ENCODE measurements at places on chromosomes 1 and 21.

DNA sequence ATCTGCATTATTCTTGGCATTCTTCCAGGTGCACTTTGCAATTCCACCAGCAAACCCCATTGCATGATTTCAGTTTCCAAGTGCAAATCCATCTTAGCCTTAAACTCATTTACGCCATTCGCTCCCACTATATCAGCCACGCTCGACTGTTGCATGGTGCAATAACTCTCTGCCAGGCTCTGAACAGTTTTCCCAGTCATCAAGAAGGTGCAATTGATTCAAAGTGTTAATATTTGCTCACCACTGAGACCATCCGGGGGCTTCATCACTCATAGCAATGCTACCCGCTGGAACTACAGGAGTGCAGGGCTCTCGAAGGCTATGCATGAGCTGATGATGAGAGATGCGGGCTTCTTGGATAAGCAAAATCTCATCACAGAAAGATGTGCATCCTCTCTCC, 488.2 kb downstream of the OMA1 start:
- no peak for DNase-seq

DNA sequence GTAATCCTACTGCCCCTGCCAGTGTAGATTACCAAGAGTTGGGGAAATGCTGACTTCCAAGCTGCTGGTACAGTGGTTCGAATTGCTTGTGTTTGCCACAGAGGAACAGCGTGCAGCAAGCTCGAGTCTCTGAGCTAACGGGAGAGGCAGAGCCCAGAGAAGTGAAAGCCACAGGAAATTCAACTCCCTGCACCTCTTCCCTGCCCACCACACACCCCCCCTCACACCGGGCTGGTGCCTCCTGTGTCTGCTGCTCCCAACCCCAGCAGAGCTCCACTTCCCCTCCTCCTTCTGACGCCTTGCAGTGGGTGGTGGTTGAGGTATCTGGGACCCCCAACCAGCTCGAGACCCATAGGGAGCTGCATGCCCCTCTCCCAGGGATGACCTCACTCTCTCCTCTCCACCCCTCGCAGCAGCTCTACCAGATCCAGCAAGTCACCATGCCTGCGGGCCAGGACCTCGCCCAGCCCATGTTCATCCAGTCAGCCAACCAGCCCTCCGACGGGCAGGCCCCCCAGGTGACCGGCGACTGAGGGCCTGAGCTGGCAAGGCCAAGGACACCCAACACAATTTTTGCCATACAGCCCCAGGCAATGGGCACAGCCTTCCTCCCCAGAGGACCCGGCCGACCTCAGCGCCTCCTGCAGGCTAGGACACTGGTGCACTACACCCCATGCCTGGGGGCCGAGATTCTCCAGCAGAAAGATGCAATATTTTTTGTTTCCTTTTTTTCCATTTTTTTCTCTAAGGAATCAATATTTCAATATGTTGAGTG, 13.1 kb upstream of the KCNQ4 start:
- no peak for DNase-seq

DNA sequence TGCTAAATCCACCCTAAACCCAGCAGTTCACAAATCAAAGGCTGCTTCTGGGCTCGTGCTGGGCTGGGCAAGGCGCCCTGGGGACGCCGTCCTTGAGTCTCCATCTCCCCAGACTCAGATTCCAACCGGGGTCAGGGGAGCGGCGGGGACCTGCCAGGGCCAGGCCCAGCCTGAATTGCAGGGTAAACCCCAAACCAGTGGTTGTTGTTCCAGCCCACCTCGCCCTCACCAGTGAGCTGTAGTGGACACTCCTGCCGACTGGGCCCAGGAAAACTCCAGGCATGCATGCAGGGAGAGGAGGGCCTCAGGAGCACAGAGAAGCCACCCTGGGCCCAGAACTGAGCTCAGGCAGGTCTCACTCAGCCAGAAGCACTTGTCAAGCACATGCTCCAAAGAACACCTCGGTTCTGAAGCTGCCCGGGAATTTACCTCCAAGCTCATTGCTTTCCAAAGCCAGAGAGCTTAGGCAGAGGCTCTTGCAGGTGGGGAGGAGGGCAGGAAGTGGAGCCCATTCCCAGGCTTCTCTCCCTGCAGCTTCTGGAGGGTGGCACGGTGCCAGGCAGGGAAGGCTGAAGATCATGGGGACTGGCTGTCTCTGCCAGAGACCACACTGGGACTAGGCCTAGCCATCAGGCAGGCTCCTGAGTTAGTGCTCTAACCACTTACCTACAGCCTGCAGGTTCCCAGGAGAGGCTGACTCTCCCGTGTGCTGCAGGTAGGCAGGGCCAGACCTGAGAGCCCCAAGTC, 437.0 kb downstream of the MATN1 start:
- no peak for DNase-seq

- DNase-seq, result no peak
Observed at GRCh38 chr1:48869116-48869893, 92.6 kb upstream of the BEND5 start.

- DNase-seq, result no peak
Observed at GRCh38 chr1:171743081-171743870, 1.4 kb upstream of the VAMP4 start.

GRCh38 chr1:98817821-98818220, 156.3 kb downstream of the SNX7 start:
- no peak for DNase-seq

GRCh38 chr21:30479259-30479658, 908 bp downstream of the KRTAP19-1 start:
- no peak for DNase-seq
